ENCODE measurements at places on chromosomes 5 and 9. TPM values are rescaled to one million over a fixed set of nuclear protein-coding genes. Genes with fewer than 3 reads are reported as not detected.

The NR4A3 gene
- total RNA-seq, result 3.7 TPM

The POU5F2 gene
- total RNA-seq, result 0.85 TPM

The TAF11L5 gene
- not detected for total RNA-seq

The MARCOL gene
- total RNA-seq, result not detected

The SLC6A7 gene
- under 0.01 TPM for total RNA-seq

The SLC12A7 gene
- total RNA-seq, result 19.4 TPM

The MEGF9 gene
- 7.6 TPM for total RNA-seq

The MOB3B gene
- under 0.01 TPM for total RNA-seq

The IER5L gene
- 68.5 TPM for total RNA-seq

The HTR1A gene
- total RNA-seq, result not detected

The ITGA1 gene
- total RNA-seq, result 28.9 TPM

The TICAM2 gene
- 3.1 TPM for total RNA-seq

The S100Z gene
- not detected for total RNA-seq

The SH3TC2 gene
- 4.4 TPM for total RNA-seq

The SPINK1 gene
- not detected for total RNA-seq

The IL13 gene
- not detected for total RNA-seq

The ANGPTL2 gene
- 5.9 TPM for total RNA-seq

The MLANA gene
- total RNA-seq, result not detected

The CDH18 gene
- total RNA-seq, result under 0.01 TPM

The DMRTA1 gene
- under 0.01 TPM for total RNA-seq

The PCDHB2 gene
- 6.5 TPM for total RNA-seq

The TAF1L gene
- total RNA-seq, result not detected

The OMD gene
- not detected for total RNA-seq

The ADCY2 gene
- total RNA-seq, result not detected

The ITK gene
- not detected for total RNA-seq

The INSL6 gene
- not detected for total RNA-seq

The ADAMTSL1 gene
- 63.1 TPM for total RNA-seq

The GAS1 gene
- total RNA-seq, result 3.8 TPM

The QRFP gene
- total RNA-seq, result not detected

The GABRA1 gene
- total RNA-seq, result not detected

The SV2C gene
- total RNA-seq, result under 0.01 TPM

The HNRNPH1 gene
- 722 TPM for total RNA-seq

The GOLPH3 gene
- 84.0 TPM for total RNA-seq

The ERAP2 gene
- 4.8 TPM for total RNA-seq

The NOTCH1 gene
- 24.5 TPM for total RNA-seq

The ANKRD34B gene
- total RNA-seq, result not detected

The BASP1 gene
- total RNA-seq, result 161 TPM

The SLC36A2 gene
- not detected for total RNA-seq

The CDKN2B gene
- 10.2 TPM for total RNA-seq

The HACD4 gene
- 3.5 TPM for total RNA-seq

The NPR3 gene
- total RNA-seq, result 102 TPM

The CTXN3 gene
- not detected for total RNA-seq

The REEP5 gene
- total RNA-seq, result 104 TPM

The C9orf50 gene
- total RNA-seq, result not detected

The WDR36 gene
- 98.0 TPM for total RNA-seq

The RMRP gene
- total RNA-seq, result 3,474 TPM

The SFXN1 gene
- total RNA-seq, result 122 TPM
